ENCODE measurements at places on chromosomes 7 and 10. TPM values are rescaled to one million over a fixed set of nuclear protein-coding genes. Genes with fewer than 3 reads are reported as not detected.

ASZ1 gene
- not detected for total RNA-seq

PPA1 gene
- 110 TPM for total RNA-seq

DNA sequence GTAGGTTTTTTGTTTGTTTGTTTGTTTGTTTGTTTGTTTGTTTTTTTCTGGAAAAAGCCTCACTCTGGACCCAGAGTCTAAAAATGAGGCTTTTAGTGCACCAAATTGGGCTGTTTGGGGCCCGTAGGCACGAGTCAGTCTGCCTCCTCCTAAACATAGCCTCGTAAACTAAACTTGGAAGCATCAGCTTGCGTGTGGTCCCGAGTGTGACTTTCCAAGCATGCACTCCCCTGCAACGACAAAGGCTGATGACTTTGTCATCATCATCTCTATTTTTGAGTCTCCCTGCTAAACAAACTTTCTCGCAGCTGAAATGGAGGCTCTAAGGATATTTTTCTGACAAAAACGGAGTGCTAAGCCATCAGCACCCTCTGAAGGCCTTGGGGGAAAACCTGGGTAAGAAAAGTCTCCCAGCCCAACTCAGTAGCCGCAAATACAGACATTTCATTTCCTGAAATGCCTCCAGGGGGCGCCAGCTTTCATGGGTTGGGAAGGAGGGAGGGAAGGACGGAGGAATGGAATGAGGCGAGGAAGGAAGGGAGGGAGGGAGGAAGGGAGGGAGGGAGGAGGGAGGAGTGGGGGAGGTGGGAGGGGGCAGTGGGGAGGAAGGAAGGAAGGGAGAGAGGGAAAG lies 245.9 kb downstream of the KCNMA1 start:
- DNase-seq, result no peak
- peaks cover 7% of the 10 kb centered on the region for H3K27me3 ChIP-seq
- no peak overlapping the region for H3K4me3 ChIP-seq
- peaks cover 29% of the 10 kb centered on the region for H3K4me1 ChIP-seq

DNA sequence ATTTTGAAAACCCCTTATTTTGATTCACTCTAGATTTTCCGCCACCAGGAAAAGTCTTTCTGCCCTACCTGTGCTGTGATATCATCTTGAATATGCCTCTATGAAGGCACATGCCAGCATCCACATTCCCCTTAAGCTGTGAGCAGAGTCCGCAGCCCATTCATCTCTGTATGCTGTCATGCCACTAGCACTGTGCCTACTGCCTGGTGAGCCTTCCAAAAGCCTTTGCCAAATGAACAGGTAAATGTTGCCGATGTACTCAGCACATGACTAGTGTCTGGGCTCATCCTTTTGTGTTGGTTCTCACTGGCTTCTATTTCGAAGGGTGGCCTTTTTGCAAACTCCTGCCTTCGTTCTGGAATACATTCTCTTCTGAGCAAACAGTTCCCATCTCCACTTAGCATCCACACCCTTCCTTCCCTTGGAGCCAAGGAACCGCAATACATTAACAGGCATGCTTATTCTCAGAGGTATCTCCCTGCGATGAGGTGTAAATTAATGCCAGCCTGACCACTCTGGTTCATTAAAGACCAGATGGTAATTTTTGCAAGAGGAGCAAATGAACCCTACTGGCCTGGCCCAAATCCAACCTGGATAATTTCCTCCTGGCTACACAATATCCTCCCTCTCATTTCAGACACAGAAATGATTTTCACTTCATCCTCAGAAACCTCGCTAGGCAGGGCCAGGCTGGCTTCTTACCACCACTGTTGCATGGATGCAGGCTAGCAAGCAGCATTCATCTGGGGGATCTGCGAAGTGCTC lies 339.7 kb upstream of the NFE2L3 start:
- H3K4me1 ChIP-seq, result no peaks in the 10 kb centered on the region
- no peaks in the 10 kb centered on the region for H3K36me3 ChIP-seq
- no peak for DNase-seq
- H3K27ac ChIP-seq, result no peak overlapping the region

- H3K27ac ChIP-seq, result no peak overlapping the region
- H3K27me3 ChIP-seq, result peaks cover 2% of the 10 kb centered on the region
- H3K4me1 ChIP-seq, result peaks cover 10% of the 10 kb centered on the region
- no peak overlapping the region for H3K4me3 ChIP-seq
- no peak for DNase-seq
Observed at GRCh38 chr7:122412441-122412840, 107.9 kb upstream of the FEZF1 start.

EIF5AL1 gene
- not detected for total RNA-seq

- DNase-seq, result no peak
- no peak overlapping the region for H3K4me3 ChIP-seq
- H3K27ac ChIP-seq, result no peak overlapping the region
- H3K4me1 ChIP-seq, result no peaks in the 10 kb centered on the region
Observed at GRCh38 chr7:45625067-45625466, 50.9 kb downstream of the ADCY1 start.

POU6F2 gene
- 2.0 TPM for total RNA-seq

MMRN2 gene
- 5.5 TPM for total RNA-seq

EN2 gene
- total RNA-seq, result 0.94 TPM

DNA sequence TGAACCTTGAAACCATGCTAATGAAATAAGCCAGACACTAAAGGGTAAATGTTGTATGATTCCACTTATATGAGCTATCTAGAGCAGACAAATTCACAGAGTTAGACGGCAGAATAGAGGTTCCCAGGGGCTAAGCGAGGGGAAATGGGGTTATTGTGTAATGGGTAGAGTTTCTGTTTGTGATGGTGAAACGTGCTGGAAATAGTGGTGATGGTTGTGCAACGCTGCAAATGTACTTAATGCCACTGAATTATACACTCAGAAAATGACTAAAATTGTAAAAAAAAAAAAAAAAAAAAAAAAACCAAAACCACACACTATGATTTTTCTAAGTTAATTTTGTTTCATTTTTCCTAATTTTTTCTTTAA lies 30.0 kb downstream of the SFXN4 start:
- peaks cover 38% of the 10 kb centered on the region for H3K36me3 ChIP-seq
- no peaks in the 10 kb centered on the region for H3K27me3 ChIP-seq
- peaks cover 4% of the 10 kb centered on the region for H3K4me1 ChIP-seq
- DNase-seq, result no peak
- H3K4me3 ChIP-seq, result no peak overlapping the region

- no peaks in the 10 kb centered on the region for H3K36me3 ChIP-seq
- H3K4me3 ChIP-seq, result no peak overlapping the region
- H3K4me1 ChIP-seq, result peaks cover 33% of the 10 kb centered on the region
- H3K27ac ChIP-seq, result no peak overlapping the region
- DNase-seq, result no peak
Observed at GRCh38 chr7:90708841-90709317, 112.8 kb downstream of the CDK14 start.

DNA sequence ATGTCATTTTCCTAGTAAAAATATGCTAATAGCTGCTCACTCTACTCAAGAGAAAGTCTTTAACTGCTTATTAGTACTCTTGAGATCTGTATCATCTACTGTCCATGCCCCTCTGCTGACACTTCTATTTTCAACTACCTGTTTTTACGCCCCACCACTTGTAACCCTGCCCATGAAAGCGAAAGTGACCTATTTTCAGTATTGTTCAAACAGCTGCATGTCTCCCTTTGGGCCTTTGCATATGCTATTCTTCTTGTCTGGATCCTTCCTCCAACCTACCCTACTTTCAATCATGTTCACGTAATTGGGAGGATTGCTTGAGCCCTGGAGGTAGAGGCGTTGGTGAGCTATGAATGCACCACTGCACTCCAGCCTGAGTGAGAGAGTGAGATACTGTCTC lies 1481.3 kb downstream of the GATA3 start:
- H3K4me1 ChIP-seq, result no peaks in the 10 kb centered on the region
- no peaks in the 10 kb centered on the region for H3K36me3 ChIP-seq
- no peak overlapping the region for H3K4me3 ChIP-seq
- no peak overlapping the region for H3K27ac ChIP-seq
- H3K27me3 ChIP-seq, result no peaks in the 10 kb centered on the region
- DNase-seq, result no peak

- H3K4me3 ChIP-seq, result no peak overlapping the region
- H3K36me3 ChIP-seq, result no peaks in the 10 kb centered on the region
- H3K4me1 ChIP-seq, result no peaks in the 10 kb centered on the region
- no peak for DNase-seq
Observed at GRCh38 chr7:141263508-141263907, 189.6 kb downstream of the TMEM178B start.

DNA sequence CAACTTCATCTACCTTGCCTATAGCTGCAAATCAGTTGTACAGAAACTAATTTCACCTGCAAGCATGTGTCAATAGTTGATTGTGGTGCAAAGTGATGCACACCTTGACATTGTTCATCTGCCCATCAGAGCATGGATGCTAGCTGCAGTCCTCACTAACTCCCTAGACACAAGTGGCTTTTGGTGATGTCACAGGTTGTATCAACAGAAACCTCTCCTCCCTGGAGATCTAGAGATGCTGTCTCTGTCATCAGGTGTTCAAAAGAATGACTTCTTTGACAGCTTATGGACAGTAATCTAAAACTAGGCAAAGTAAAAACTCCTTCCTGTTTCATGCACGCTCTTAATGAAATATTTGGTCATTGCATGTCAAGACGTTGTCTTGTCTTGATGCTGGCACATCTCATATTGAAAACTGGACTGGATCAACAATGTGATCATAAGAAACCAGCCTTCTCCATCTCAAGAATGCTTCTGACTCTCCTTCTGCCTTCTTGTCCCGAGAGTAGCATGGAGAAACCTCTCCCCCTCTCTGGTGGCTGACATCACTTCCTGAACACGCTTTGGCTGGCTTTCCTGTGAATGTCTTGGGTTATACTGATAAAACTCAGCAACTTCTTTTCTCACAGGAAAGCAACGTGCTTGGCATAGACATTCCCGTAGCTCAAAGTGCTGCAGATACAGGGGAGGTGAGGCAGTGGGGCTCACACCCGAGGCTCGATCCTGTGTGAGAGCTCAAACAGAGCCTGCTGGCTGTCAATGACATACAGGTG lies 176.2 kb upstream of the CDCA7L start:
- no peak for DNase-seq
- no peaks in the 10 kb centered on the region for H3K27me3 ChIP-seq
- peaks cover 17% of the 10 kb centered on the region for H3K4me1 ChIP-seq
- no peak overlapping the region for H3K27ac ChIP-seq
- H3K36me3 ChIP-seq, result peaks cover 12% of the 10 kb centered on the region

- H3K27ac ChIP-seq, result no peak overlapping the region
- DNase-seq, result peak; percentile 69
- peaks cover 5% of the 10 kb centered on the region for H3K4me1 ChIP-seq
- H3K27me3 ChIP-seq, result peaks cover 73% of the 10 kb centered on the region
- peak overlapping the region; percentile 86 for H3K4me3 ChIP-seq
Observed at GRCh38 chr10:22252801-22253579, 35.2 kb upstream of the EBLN1 start.

- no peak overlapping the region for H3K27ac ChIP-seq
- no peaks in the 10 kb centered on the region for H3K36me3 ChIP-seq
- H3K4me1 ChIP-seq, result peaks cover 19% of the 10 kb centered on the region
- DNase-seq, result no peak
- H3K27me3 ChIP-seq, result no peaks in the 10 kb centered on the region
Observed at GRCh38 chr7:1457059-1457948, 2.0 kb downstream of the MICALL2 start.

GRCh38 chr10:131070856-131071255 lies 240.7 kb downstream of the TCERG1L start:
- H3K4me1 ChIP-seq, result no peaks in the 10 kb centered on the region
- no peaks in the 10 kb centered on the region for H3K36me3 ChIP-seq
- no peak overlapping the region for H3K27ac ChIP-seq
- H3K4me3 ChIP-seq, result no peak overlapping the region
- H3K27me3 ChIP-seq, result no peaks in the 10 kb centered on the region

DNA sequence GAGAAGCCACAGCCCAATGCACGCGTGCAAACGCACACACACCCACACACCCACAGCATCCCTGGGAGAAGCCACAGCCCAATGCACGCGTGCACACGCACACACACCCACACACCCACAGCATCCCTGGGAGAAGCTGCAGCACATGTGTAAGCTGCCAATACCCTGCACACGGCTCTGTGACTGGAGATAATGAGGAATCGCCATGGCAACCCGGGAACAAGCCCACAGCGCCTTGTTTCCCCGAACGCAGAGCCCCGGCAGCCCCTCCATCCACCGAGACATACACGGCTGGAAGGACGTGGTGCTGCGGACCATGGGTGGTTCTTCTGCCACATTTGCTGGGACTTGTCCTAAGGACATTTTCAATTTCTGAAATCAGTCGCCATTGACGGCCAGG lies 221.3 kb downstream of the PTPRN2 start:
- no peaks in the 10 kb centered on the region for H3K4me1 ChIP-seq
- no peak overlapping the region for H3K4me3 ChIP-seq
- H3K27ac ChIP-seq, result no peak overlapping the region
- H3K27me3 ChIP-seq, result peaks cover 18% of the 10 kb centered on the region
- no peaks in the 10 kb centered on the region for H3K36me3 ChIP-seq
- no peak for DNase-seq

GRCh38 chr10:26368463-26368862 lies 69.7 kb upstream of the APBB1IP start:
- H3K4me3 ChIP-seq, result no peak overlapping the region
- H3K27me3 ChIP-seq, result peaks cover 2% of the 10 kb centered on the region
- H3K36me3 ChIP-seq, result no peaks in the 10 kb centered on the region
- H3K27ac ChIP-seq, result no peak overlapping the region

GRCh38 chr10:22662733-22663330 lies 51.5 kb downstream of the PIP4K2A start:
- DNase-seq, result no peak
- H3K4me3 ChIP-seq, result no peak overlapping the region
- no peak overlapping the region for H3K27ac ChIP-seq
- peaks cover 28% of the 10 kb centered on the region for H3K4me1 ChIP-seq
- H3K27me3 ChIP-seq, result no peaks in the 10 kb centered on the region

GRCh38 chr7:3650844-3651243 lies 349.8 kb downstream of the SDK1 start:
- H3K27me3 ChIP-seq, result no peaks in the 10 kb centered on the region
- H3K27ac ChIP-seq, result no peak overlapping the region
- DNase-seq, result no peak
- H3K4me3 ChIP-seq, result no peak overlapping the region
- peaks cover 4% of the 10 kb centered on the region for H3K4me1 ChIP-seq

DNA sequence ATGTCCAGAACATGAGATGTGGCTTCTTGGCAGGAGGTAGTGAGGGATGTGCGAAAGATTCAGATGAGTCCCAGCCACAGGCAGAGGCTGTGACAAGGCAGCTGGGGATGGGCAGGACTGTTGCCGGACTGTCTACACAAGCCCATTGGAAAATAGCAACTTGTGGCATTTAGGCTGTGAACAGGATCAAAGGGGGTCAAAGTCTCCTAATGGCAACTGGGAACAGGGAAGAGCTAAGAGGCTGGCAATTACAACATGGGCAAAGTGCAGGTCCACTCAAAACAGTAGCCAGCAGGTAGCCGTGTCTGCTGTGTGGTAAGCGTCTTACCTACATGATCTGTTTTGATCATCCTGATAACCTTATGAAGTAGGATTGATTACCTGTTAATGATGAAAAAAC lies 254.2 kb upstream of the ZNF32 start:
- no peak for DNase-seq
- H3K4me3 ChIP-seq, result no peak overlapping the region
- peaks cover 18% of the 10 kb centered on the region for H3K4me1 ChIP-seq

TRIM50 gene
- total RNA-seq, result 4.6 TPM

DNA sequence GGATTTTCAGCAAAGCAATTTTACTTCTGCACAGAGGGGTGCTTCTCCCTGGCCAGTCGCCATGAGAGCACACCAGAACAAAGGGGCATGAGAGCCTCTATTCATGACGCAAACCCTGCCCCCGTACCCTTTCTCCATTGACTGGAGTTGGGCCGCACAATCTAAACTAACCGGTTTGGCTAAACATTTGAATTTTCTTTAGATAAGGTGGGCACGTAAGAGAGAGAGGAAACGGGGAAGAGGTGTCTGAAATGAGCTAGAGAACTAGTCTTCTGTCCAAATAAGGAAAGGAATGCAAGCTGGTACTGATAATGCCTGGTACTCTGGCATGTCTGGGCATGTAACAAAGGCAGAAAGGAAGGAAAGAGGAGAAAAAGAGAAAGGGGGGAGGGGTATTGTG lies 13.2 kb upstream of the SCIN start:
- H3K36me3 ChIP-seq, result peaks cover 8% of the 10 kb centered on the region
- H3K27ac ChIP-seq, result peak overlapping the region; percentile 88
- no peak for DNase-seq
- no peak overlapping the region for H3K4me3 ChIP-seq
